ENCODE measurements at places on chromosomes 16 and 17.

GRCh38 chr17:81577278-81578000, 25.3 kb upstream of the FAAP100 start:
- DNase-seq = no peak

DNA sequence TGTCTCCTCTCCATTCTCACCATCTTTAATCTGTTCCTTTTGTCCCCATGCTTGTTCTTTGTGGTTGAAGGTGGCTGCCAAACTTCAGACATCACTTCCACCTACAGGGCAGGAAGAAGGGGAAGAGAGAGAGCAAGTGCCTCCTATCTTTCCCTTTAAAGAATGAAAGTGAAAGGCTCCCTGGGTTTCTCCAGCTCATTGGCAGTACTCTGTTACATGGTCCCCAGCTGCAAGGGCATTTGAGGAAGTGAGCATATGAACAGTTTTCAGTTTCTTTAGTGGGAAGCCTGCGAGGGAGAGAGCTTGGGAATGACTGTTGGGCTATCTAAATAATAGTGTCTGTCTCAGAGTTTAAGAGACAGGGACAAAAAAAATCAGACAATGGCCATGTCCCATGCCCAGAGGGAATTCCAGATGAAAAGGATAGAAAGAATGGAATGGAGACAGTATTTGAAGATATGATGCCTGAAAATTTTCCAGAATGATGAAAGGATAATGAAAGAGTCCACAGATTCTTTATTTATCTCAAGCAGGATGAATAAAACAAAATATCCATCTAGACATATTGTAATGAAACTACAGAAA, 159.9 kb downstream of the LGALS9B start:
- no peak for DNase-seq

DNA sequence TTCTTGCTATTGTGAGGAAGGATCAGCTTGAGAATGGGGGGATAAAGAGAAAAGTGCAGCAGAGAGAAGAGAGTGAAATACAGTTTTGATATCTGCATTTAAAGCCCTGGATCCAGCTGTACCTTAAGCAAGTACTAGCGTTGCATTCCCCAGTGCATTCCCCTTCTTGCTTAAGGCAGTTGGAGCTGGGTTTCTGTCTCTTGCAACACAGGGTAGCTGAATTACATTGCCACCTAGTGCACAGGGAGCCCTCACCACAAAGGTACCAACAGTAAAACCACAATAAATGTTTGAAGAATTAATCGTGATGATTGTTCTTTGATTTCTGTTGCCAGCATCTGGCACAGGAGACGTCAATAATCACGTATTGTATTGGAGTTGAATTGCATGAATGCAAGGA, 588.7 kb downstream of the RBFOX1 start:
- no peak for DNase-seq

GRCh38 chr17:69949496-69949895, 125.5 kb upstream of the KCNJ16 start:
- DNase-seq = no peak

- no peak for DNase-seq
These were observed 2.5 kb upstream of the MED9 start for GRCh38 chr17:17474341-17474740.

DNA sequence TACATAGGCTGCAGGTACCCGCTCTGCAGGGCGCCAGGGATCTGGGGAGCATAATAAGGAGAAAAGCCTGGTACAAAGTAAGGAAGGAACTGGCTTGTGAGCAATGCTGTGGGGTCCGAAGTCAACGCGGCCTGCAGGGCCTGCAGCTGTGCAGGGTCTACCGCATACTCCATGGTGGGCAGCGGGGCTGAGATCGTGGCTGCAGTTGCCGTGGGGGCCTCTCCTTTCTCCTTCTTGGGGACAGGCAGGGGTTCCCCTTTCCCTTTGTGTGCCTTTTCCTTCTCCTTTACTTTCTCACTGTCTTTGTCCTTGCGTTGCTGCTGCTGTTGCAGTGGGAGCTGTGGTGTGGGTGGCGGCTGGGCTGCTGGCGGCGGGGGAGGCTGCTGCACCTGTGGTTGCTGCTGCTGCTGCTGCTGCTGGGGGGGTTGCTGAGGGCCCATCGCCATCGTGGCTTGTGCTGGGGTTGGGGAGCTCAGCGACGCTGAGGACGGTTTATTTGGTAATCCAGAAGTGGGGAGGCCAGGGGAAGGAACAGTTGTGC, 259.6 kb downstream of the ZFHX3 start:
- no peak for DNase-seq

DNA sequence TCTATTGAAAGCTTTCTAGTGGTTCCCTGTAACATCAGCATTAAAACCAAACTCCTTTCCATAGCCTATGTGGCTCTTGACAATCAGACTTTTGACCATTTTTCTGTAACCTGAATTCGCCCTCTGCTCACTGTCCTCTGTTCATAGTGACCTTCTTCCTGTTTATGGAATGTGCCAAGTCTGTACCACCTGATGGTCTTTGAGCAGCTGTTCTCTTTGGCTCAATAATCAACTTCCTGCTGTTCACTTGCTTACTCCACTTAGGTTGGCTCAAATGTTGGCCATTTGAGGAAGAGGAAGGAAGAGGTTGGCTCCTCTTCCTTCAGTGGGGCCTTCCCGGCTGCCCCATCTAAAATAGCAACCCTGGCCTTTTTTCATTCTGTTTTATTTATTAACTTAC, 251.5 kb downstream of the CA10 start:
- DNase-seq = no peak

GRCh38 chr17:10266296-10266876, 68.0 kb upstream of the GAS7 start:
- no peak for DNase-seq

Data from stimulated activated CD8-positive, alpha-beta memory T cell treated with anti-CD3 and anti-CD28 coated beads, Interleukin-15, amount 100 ng/mL, for 24 hours (primary cell).